Diencephalon (tissue), 1 donor: ENCODE measurements at places on chromosomes 13 and 19. TPM values are rescaled to one million over a fixed set of nuclear protein-coding genes. Genes with fewer than 3 reads are reported as not detected.

Gene SIGLEC9
- 0.69 TPM for total RNA-seq

Gene PTPRS
- 269 TPM for total RNA-seq

Gene CNN1
- 0.46 TPM for total RNA-seq

Gene MARK4
- 39.2 TPM for total RNA-seq

Gene ZNF30
- total RNA-seq, result 9.0 TPM

Gene ZNF491
- 14.8 TPM for total RNA-seq

Gene ATP1A3
- 423 TPM for total RNA-seq

Gene CACNG6
- 0.92 TPM for total RNA-seq

Gene TMEM59L
- 90.2 TPM for total RNA-seq

Gene PNMA8A
- 108 TPM for total RNA-seq

Gene WDR87
- not detected for total RNA-seq

Gene BBC3
- 6.7 TPM for total RNA-seq

Gene HIPK4
- not detected for total RNA-seq

Gene KIR3DL2
- total RNA-seq, result not detected

Gene SYNE4
- total RNA-seq, result 1.6 TPM

Gene ABHD8
- total RNA-seq, result 23.8 TPM

Gene RBM42
- 18.2 TPM for total RNA-seq

Gene KLK3
- total RNA-seq, result not detected

Gene OR7A5
- not detected for total RNA-seq
